ENCODE measurements at places on chromosomes 6 and 20.
A peak's percentile ranks its signal among the peaks of the same experiment; 100 is the strongest.

- peak; percentile 58 for DNase-seq
These were observed 17.1 kb upstream of the CALHM6 start for GRCh38 chr6:116444092-116444491.

- DNase-seq = peak; percentile 74
These were observed 101.2 kb downstream of the EPM2A start for GRCh38 chr6:145633981-145634627.

- peak; percentile 43 for DNase-seq
These were observed 102.6 kb downstream of the PERP start for GRCh38 chr6:138004430-138005287.

DNA sequence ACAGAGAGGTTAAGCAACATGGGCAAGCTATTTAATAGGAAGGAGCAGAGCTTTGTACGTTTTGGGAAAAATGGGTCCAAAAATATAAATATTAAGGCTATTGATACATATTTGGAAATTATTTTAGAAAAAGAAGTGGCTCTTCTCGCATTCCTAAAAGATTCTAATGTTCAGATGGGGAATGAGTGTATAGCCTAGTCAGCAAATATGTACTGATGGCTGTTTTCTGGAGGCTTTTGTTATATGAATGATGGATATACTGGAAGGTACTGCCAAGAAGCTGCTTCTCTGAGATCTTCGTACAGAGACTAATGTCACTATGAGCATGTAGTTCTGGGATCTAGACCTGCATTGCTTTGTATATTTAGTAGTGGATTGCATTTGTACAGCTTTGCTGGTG is 71.7 kb downstream of the PLAGL1 start:
- no peak for DNase-seq

DNA sequence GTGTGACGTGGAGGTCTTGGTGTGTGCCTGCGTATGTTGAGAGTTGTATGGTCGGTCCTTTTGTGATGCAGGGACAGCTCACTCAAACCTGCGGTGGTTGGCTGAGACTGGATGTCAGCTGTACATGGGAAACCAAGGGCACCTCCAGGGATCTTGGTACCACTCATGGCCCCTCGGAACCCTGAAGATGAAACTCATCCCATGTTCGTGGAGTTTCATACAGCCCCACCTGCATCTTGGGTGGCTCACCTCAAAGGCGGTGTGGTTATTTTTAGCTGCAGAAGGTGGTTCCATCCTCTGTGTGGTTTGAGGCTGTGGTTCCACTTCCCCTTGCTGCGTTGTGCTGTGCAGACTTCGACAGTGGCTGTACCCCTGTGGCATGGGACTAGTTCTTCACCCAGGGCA is 52.6 kb upstream of the SLC22A1 start:
- no peak for DNase-seq

- DNase-seq = no peak
These were observed 16.5 kb downstream of the SLC2A4RG start for GRCh38 chr20:63755933-63756647.

DNA sequence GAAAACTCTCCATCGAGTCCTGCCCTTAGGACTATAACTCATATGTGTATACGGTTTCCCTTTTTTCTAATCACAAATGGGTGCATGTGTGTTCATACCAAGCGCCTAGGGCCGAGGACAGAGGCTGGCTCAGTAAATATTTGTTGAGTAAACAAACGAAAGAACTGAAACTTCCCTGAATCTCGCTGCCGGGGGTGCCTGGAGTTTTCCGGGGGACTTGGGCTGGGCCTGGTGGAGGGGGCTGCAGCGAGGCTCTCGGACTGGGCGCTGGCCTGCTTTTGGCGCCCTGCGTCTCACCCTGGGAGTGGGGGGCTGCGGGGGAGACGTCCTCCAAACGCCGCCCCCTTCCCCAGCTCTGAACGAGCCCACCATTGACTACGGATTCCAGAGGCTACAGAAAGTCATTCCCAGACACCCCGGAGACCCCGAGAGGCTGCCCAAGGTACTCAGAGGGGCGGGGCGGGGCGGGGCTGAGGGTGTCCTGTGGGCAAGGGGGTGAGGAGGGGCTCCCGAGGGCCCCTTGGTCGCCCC is 49.0 kb downstream of the CPXM1 start:
- no peak for DNase-seq

DNA sequence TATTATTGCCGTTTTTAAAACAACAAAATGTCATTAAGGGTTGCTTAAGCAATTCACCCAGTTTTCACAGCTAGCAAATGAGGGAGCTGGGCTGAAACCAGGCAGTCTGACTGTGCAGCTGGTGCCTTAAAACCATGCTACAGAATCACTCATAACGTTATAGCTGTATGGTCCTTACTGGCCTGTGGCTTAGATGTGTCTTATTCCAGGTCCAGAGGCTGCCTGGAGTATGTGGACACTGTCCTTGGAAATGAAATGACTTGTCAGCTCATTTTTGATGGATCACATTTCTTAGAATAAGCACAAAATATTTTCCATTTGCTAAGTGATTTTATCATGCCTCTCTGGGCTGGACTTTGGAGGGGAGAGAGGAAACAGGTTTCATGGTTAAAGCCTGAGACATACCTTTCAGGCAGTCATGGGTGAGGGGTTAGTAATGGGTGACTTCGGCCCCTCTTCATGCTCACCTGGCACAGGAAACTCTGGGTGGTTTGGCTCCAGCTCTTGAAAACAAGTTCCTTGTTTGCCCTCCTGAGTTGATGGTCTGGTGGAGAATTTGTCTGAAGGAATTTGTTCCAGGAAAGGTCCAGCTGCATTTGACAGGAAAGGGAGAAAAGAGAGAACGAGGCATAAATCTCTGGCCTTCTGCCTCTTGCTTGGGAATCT is 823.2 kb downstream of the DHX35 start:
- DNase-seq = no peak

- DNase-seq = no peak
These were observed 33.3 kb upstream of the THEMIS start for GRCh38 chr6:127933852-127934840.

GRCh38 chr6:167209577-167209975 is 51.8 kb upstream of the GPR31 start:
- DNase-seq = no peak

DNA sequence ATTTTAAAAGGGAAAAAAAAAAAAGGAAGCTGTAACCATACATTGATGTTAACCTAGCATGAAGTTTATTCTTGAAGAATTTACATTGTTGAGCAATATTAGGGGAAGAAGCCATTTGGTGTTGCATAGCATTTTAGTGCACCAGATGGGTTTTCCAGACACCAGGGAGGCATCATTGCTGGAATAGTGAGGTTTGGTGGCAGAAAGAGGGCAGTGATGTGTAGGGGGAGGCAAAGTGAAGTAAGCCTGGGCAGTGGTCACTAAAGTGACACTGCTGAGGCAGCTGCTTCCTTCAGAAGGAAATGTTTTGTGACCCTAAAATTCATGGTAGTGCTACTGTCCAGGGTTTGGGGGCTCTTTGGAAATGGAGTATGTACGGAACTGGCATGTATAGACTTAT is 2.6 kb downstream of the TOMM6 start:
- no peak for DNase-seq

DNA sequence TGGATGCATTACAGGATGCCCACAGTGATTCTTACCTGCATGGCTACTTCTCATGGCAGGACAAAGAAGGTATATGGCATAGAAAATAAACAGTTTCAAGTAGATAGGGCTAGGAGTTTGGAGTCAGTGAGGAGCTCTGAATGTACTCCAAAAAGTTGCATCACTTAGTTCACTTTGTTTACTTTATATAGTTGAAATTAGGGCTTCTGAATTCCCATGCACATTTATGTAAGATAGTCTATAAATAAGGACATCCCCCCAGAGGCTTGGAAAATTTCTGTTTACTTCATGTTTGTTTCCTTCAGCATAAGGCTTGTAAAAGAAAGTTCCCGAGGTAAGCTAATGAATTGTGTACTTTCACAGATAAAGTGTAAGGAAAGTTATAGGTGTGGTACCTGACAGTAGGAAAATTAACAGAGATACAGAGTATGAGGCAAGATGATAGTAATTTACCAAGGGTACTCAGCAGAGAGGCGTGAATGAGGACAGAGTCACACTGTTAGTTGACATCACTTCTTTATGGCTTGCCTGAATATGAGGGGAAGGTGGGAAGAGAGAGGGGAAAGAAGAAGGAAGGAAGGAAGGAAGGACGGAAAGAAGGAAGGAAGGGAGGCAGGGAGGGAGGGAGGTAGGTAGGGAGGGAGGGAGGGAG is 51.1 kb downstream of the ADTRP start:
- no peak for DNase-seq

DNA sequence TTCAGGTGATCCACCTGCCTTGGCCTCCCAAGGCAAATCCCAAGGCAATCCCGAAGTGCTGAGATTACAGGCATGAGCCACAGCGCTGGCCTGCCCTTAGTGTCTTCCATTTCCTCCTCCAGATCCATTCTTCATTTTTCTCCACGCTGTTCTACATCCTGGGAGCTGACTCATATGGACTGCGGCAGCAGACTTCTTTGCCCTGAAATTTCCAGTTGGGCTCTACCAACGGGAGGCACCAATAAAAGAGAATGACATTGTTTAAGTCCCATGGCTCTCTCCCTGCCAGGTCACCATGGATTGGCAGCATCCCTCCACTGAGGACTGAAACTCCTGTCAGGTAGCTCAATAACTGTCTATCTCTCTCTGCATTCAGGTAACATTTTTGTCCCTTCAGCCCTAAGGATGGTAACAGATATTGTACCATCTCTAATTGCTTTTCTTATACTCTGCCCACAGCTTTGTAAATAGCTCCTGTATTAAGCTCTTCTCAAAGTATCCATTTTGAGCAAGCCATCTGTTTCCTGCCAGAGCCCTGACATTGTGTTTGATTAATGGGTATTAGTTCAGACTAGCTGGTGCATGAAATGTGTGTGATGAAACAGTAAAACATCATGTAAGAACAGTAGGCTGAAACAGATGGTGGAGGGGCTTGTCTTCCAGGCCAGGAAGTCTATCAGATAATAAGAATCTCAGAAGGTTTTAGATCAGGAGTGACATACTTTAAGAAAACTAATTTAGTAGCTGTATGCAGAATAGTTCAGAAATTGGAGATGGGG is 3.6 kb downstream of the TBCC start:
- no peak for DNase-seq

GRCh38 chr6:111672761-111673450 is 67.2 kb upstream of the TRAF3IP2 start:
- no peak for DNase-seq

GRCh38 chr6:34810936-34811632 is 19.2 kb downstream of the BLTP3A start:
- DNase-seq = no peak

DNA sequence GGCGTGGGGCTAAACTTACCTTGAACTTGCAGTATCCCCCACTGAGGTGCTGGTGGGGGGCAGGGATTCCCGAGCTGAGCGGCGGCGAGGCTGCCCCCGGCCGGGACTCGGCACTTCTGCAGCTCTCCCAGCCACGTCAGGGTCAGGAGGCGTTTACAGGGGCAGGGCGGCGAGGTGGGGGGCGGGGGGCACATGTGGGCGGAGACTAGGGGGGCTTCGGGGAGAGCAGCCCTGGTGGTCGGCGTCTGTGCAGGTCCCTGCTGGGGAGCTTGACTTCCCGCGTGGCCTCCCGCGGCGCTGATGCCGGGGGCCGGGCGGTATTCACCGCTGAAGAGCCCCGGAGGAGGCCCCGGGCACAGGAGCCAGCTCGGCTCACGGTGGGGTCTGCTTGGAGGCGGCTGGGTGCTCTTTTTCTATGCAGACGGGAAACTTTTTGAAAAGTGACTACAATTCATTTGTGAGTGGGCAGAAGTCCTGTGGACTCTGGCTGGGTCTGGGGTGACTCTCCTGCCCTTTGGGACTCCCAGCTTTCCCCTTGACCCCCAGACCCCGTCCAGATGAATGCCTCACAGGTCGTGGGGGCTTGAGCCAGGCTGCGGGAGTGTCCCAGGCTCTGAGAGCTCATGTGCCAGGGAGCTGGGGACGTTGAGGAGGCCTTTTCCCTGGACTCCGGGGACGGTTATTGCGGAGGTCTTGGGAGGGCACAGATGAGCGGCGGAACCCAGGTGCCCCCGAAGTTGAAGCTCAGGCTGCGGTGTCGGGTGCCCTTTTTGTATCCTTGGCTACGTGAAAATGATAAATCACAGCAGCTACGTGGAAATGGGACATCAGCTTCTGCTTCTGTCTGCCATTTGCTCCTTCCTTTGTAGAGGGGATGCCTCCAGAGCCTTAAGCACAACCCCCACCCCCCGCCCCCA is 75.9 kb upstream of the GATA5 start:
- no peak for DNase-seq
